Fibroblast of lung (primary cell): ENCODE measurements at places on chromosomes 2 and 18. TPM values are rescaled to one million over a fixed set of nuclear protein-coding genes. Genes with fewer than 3 reads are reported as not detected.

Gene ABCG5
- total RNA-seq, result not detected in 2 replicates

Gene LONRF2
- total RNA-seq, result under 0.01 TPM in 2 replicates

Gene FIGN
- 0.51 and 1.5 TPM in 2 replicates for total RNA-seq

Gene CYP26B1
- total RNA-seq, result 0.17 and 0.51 TPM in 2 replicates

Gene TNFRSF11A
- 0.26 and 0.66 TPM in 2 replicates for total RNA-seq

Gene ANKRD53
- 0.26 and 1.3 TPM in 2 replicates for total RNA-seq

Gene CYRIA
- 7.4 and 10.2 TPM in 2 replicates for total RNA-seq

Gene LAMA1
- 5.8 and 24.9 TPM in 2 replicates for total RNA-seq

Gene MAL
- under 0.01 TPM in 1 of 2 replicates, not detected in the other for total RNA-seq

- DNase-seq, result peak; percentile 95
Measured at GRCh38 chr2:160427629-160428404, 65.8 kb downstream of the RBMS1 start.

- no peak for DNase-seq
Measured at GRCh38 chr18:59033359-59033758, 106.3 kb upstream of the SEC11C start.

DNA sequence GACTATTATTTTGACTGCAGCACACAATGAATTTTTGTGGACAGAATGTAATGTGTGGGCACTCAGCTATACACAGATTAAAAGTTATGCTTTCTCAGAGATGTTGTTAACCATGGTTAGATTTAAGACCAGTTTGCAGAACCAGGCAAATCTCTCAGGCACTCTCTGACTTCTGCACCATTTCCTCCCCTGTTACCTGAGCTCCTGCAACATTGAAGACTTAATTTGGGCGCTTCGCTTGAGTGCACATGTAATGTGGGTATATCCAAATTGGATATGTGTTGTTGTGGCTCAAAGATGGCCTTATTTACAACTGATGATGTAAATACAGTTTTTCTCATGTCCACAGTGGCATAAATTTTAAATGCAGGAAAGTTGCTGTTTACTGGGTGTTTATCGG is 469.4 kb downstream of the PTPRM start:
- no peak for DNase-seq

DNA sequence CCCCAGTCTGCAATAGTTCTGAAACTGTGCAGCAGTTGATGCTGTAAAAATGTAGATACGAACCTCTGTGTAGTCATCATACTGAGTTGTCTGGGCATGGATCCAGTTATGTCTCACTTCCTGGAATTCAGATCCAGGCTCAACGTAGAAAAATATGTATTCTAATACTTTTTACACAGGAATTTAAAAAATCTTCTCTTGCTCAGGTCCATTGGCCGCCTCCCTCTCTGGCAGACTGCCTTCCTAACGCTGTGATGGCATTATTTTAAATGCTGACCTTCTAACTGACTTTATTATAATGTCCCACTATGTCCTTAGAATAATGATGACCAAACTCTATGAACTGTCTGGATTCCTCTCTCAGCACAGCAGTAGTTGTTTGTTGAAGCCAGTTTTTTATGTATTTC is 119.6 kb downstream of the FEZ2 start:
- peak; percentile 93 for DNase-seq

GRCh38 chr2:177547122-177547521 is 154.5 kb downstream of the AGPS start:
- DNase-seq, result no peak

GRCh38 chr2:136305517-136306192 is 187.7 kb upstream of the CXCR4 start:
- DNase-seq, result no peak

DNA sequence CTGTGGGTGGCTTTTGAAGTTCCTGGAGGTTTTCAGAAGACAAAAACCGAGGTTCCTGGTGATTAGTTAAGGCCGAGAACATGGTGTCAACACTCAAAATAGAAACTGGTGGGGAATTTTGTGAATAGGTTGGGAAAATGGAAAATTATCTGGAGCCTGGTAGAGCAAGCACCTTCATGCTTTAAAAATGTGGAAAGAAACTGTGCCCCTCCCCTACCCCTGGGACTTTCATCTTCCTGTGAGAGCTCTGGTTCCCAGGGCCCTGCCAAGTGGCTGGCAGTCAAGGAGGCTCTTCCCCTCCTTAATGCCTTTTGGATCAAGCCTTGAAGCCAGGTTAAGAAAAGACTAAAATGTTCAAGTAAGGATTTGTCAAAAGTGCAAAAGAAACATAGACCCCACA is 1.9 kb upstream of the CRACDL start:
- no peak for DNase-seq

DNA sequence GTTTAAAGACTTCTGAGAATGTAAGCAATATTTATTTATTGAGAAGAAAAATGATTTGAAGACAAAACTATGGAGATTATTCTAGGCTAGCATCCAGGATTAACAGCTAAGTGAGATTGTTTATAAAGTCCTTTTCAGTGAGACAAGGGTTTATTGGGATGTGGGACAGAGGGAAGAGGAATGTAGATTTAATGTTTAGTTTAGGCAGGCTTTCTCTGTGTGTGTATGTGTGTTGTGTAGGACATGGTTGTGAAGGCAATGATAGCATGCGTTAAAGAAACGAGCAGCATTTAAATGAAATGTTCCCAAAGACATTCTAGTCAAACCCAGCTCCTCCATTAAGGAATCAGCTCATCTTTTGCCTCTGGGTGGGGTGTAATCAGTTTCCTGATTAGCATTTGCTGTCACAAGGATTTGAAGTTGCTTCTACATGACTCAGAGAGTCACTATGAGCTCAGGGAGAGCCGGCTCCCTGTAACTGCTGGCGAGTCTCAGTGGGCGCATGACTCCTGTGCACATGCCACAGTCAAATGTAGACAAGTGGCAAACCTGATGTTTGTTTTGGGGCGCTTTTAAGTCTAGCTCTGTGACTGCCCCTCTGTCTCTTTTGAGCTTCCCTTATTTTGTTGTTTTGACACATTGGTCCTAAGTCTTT is 442.2 kb upstream of the CELF4 start:
- no peak for DNase-seq

GRCh38 chr2:217864963-217865772 is 137.6 kb downstream of the TNS1 start:
- DNase-seq, result no peak

- DNase-seq, result no peak
Measured at GRCh38 chr18:7256618-7257425, 25.9 kb downstream of the LRRC30 start.

DNA sequence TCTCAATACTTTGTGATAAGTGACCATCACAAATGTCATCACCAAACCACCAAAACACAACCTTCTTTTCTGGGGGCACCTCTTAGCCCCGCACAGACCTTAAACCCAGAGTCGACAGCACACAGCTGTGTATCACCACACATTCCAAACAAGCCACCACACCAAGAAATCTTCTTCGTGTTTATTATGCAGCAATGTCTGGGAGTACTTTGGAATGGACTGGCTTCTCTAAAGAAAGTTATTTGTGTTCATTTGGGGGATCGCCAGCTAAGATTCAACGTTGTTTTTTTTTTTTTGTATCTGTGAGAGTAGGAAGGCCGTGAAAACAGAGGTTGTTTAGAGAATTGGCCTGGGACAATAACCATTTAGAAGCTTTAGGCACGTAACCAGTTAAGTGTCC is 1.1 kb upstream of the MTA3 start:
- peak; percentile 65 for DNase-seq

- DNase-seq, result no peak
Measured at GRCh38 chr18:54812885-54813284, 15.4 kb upstream of the RAB27B start.

DNA sequence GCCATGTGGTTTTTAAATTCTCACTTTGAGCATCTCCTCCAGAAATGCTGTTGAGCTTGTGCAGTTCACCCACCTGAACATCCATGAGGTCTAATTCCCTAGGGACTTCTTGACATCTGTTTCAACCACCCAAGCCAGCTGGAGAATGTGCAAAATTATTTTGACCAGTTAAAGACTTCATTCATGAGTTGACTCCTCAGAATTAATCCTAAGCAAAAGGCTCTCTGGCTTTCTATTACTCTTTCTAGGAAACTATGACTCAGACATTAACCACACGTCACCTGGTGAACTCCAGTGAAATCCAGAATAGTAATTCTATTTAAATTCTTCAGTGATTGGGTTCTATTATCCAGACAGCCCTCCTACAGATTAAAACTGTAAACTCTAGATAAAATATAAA is 247.5 kb downstream of the NBAS start:
- peak; percentile 77 for DNase-seq

DNA sequence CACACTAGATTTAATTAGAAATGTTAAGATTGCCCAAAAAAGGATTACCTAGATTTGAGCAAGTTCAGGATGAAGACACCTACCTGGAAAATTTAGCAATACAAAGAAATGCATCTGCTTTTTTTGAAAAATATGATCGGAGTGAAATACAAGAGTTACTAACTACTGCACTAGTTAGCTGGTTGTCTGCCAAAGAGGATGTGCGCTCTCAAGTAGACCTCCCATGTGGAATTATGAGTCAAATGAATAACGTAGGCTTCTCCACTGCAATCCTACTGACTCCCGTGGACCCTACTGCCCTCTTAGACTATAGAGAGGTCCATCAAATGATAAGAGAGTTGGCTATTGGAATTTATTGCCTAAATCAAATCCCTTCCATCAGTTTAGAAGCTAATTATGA is 2.0 kb downstream of the ANKAR start:
- peak; percentile 55 for DNase-seq

- DNase-seq, result no peak
Measured at GRCh38 chr18:13256444-13257305, 38.1 kb downstream of the LDLRAD4 start.

- no peak for DNase-seq
Measured at GRCh38 chr18:76373297-76373696, 121.7 kb downstream of the ZNF516 start.

- no peak for DNase-seq
Measured at GRCh38 chr2:157749684-157750083, 121.0 kb upstream of the ACVR1C start.

- DNase-seq, result no peak
Measured at GRCh38 chr2:205287316-205287715, 395.0 kb upstream of the NRP2 start.

DNA sequence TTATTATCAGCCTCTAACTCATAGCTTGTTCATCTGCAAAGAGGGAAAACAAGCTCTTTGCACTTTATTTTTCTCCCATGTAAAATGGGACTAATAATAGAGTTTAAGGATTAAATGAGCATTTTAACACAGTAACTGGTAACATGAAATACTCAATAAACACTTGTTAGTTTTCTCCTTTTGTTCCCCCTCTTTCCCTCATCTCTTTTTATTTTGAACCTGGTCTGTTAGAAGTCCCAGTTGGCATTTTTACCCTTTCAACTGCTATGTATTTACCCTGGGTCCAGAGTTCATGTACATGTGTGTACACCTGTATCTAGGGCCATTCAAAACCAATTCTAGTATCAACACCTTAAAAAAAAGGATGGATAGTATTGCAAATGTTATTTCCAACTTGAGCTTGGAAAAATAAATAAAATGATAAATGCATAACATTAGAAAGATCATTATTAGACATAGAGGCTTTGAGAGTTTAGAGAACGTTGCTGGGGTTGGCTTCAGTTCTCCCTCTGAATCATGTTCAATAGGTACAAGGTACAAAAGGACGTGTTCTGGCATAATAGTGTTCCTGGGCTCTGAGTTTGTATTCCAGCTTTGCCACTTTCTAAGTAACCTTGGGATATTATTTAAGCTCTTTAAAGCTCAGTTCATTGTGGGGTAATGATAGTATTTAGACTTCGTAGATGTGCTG is 5.2 kb upstream of the VPS54 start:
- no peak for DNase-seq

DNA sequence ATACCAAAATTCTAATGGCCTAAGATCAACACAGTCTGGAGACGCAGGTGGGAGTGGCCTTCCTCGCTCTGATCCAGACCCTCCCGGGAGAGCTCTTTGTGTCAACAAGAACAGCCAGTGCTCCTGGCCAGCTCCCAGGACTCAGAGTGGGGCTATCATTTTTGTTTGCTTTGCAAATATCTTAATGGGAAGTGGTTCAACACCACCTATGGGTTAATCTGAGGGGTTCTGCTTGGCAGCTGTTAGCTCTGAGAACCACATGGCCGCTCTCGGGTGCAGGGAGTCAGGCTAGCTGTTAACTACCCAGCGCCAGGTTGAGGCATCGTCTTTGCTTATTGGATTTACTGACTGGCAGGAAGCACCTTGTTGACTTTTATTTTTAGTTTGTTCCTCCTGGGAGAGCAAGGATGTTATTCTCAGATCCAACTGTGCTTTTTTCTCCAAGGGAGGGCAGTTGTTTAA is 184.8 kb upstream of the SP5 start:
- peak; percentile 84 for DNase-seq

GRCh38 chr2:168469281-168469988 is 13.4 kb downstream of the CERS6 start:
- no peak for DNase-seq

GRCh38 chr18:56487801-56488200 is 150.6 kb downstream of the TXNL1 start:
- no peak for DNase-seq

DNA sequence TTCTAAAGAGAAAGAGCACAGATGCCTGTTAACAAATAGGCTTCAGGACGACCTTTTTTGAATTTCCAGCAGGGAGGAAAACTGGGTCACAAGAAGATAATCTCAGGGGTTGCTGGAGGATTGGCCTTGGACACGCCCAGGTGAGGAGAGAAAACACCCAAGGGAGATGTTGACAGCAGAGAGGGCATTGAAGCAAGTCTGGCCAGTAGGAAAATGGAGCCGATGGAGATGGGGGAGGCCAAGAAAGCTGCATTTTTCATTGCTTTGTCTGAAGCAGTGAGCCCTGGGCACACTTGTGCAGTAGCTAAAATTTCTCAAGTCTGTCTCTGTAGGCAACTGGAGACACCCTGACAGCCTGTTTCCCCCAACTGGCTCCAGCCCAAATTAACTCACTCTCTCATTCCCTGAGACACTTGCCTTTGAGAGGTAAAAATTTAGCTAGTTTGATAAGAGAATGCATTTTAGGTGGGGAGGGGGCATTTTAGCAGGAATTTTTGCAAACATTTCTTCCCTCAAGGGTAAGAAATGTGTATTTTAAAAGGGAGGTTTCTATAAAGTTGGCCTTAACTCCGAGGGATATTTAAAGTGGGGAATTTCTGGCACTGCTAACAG is 165.5 kb downstream of the TGIF1 start:
- no peak for DNase-seq

- no peak for DNase-seq
Measured at GRCh38 chr2:2890901-2891300, 486.7 kb downstream of the EIPR1 start.

GRCh38 chr2:216658757-216659156 is 25.5 kb downstream of the IGFBP2 start:
- no peak for DNase-seq

GRCh38 chr2:238159071-238159539 is 335 bp downstream of the ERFE start:
- no peak for DNase-seq
